ENCODE measurements at places on chromosomes 2 and 18.
A peak's percentile ranks its signal among the peaks of the same experiment; 100 is the strongest.

GRCh38 chr2:102109016-102109415 lies 33.5 kb upstream of the IL1R1 start:
- DNase-seq: no peak

DNA sequence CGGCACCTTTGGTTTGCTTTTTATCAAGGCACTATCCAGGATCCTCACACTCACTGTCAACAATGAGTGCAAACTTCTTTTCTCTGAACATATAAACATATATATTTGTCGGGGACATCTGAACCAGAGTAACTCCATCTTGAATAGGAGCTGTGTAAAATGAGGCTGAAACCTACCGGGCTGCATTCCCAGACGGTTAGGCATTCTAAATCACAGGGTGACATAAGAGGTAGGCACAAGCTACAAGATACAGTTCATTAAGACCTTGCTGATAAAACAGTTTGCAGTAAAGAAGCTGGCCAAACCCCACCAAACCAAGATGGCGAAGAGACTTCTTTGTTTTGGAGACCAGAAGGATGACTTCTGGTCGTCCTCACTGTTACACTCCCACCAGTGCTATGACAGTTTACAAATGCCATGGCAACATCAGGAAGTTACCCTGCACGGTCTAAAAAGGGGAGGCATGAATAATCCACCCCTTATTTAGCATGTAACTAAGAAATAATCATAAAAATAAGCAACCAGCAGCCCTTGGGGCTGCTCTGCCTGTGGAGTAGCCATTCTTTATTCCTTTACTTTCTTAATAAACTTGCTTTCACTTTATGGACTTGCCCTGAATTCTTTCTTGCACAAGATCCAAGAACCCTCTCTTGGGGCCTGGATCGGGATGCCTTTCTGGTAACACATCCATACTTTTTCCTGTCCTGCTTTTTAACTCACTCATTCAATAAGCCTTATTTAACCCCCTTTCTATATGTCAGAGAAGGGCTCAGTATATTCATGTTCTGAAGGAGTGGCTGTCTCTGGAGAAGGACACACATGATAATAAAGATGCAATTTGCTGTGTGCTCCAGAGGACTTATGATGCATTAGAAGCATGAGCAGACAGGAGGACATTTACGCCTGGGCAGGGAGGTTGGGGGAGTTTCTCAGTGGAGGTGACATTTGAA lies 65.4 kb downstream of the TACR1 start:
- no peak for DNase-seq

GRCh38 chr2:162473-163382 lies 101.1 kb downstream of the SH3YL1 start:
- DNase-seq: no peak

GRCh38 chr2:98461498-98462049 lies 16.9 kb downstream of the INPP4A start:
- peak; percentile 58 for DNase-seq

DNA sequence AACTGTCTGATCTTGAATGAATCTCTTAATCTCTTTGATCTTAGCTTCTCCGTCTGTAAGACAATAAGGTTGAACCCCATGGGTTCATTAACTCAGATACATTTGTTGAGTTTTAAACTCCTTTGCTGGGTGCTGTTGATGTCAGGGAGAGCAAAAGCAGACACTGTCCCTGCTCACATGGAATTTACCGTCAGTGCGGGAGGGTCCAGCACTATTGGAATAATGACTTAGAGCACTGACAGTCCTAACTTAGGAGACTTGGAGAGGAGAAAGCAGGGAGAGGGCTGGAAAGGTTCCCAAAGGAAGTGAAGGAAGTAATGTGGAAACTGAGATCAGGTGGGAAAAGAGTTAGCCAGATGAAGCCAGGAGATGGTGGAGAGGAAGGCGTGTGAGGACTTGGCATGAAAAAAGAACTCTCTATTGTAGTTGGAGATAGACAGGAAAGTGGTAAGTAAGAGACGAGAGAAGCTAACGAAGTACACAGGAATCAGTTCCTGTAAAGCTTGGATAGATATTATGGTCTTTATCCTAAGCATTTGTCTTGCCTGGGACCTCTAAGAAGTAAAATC lies 141.4 kb upstream of the SERTAD2 start:
- no peak for DNase-seq

DNA sequence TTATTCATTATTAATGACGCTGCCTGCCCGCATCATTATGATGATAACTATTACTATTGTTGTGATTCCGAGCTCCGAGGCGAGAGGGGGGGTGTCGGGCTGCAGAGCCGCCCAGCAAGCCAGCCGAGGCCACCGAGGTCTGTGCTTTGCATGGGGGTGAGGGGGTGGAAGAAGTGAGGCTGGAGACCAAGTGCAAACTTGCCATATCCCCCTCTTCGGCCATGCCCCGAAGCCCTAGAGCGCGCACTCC lies 3.6 kb downstream of the BCL11A start:
- DNase-seq: no peak

DNA sequence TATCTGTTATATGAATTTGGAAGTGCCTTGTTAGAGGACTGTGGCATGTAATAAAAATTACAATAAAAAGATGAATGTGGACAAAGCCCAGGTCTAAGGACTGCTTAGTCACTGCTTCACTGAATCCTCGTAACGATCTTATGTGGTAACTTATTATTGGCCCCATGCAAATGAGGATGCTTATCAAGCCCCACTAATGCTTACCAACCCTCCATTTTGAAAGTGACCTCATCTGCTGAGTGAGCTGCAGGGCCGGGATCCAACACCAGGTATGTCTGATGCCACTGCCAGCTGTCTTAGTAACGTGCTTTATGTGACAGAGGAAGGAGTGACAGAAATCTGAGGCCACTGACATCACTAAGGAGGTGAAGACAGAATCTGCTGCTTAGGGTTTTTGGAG lies 65.3 kb upstream of the CCDC85A start:
- DNase-seq: no peak

- no peak for DNase-seq
Observed at GRCh38 chr2:201883606-201884369, 77.5 kb downstream of the CDK15 start.

DNA sequence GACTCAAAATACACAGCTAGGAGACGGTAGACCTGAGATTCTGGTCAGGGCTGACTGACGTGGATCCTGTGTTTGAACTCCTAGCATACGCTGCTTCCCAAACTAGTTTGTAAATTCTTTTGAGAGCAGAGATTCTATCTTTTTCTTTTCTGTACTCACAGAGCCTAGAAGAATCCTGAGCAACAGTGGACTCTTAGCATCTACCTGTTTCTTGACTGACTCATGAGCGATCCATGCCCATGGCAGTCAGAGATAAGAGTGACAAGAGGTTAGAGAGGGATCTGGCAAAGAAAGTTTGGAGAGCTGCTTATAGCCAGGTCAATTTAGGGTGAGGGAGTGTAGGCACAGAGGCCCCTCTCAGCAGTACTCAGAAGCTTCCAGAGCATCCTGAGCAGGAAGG lies 41.1 kb upstream of the PPP1CB start:
- DNase-seq: no peak

GRCh38 chr2:150449856-150450255 lies 37.6 kb downstream of the RND3 start:
- no peak for DNase-seq

GRCh38 chr2:195498176-195498575 lies 158.8 kb upstream of the SLC39A10 start:
- peak; percentile 61 for DNase-seq

GRCh38 chr18:69956057-69956456 lies 8.4 kb upstream of the CD226 start:
- no peak for DNase-seq
